Cortex of kidney (tissue), 1 donor: ENCODE measurements at places on chromosomes 2 and 18.

DNA sequence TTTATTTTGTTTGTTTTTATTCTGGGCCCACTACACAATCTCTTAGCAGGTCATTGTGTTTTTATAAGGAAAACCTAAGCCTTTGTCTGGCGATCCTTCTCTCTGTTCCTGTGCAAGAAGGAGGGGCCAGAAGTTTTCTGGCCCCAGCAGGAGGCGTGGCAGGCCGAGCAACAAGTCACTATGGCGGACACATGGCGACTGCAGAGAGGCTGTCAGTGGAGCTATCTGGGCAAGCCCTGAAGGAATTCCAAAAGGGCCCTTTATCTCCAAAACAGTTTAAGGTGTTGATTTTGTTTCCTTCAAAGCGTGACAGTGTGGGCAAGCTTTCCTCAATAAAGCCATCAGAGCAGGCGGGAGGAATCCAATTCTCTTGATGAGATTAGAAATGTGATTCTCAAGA, 118.8 kb upstream of the CTAGE1 start:
- no peak for DNase-seq

DNA sequence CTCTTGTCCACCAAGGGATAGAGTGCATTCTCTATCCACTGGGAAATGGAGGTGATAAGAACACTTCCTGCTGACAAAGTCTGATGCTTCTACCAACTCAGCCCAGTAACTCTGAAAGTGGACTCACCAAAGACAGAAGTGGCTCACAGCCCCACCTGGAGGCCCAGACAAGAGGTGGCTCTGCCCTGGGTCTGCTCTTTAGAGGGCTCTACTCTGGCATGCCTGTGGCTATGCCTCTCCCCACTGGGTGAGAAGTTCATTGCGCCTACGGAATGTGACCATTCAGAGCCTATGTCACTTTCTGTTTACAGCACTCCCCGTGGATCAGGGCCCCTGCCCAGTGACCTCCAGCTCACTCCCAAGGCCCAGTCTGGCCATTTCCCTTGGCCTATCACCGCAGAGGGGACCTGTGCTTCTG, 13.5 kb upstream of the XDH start:
- no peak for DNase-seq

- DNase-seq, result no peak
These were observed 146.0 kb downstream of the KCNJ3 start for GRCh38 chr2:154844513-154844912.

DNA sequence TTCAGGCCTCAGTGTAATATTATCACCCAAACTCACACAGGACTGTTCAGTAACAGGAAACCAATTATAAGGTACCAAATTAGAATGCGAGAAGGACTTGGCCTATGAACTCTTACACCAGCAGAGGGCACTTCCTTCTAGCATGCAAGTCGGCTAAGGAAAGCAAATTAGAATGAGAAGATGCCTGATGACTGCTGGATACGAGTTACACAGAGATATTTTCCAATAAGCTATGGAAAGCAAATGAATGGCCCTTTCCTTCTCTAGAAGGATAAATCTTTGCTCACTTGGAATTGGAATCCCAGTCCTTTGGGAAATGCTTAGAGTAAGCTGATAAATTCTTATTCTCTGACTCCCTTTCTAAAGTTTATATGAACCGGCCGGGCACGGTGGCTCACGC, 109.8 kb downstream of the AP1S3 start:
- no peak for DNase-seq

- DNase-seq, result no peak
These were observed 46.7 kb downstream of the CCDC195 start for GRCh38 chr2:224669449-224669848.
